ENCODE measurements at places on chromosomes 6 and 20.

GRCh38 chr20:61994546-61994945 is 71.1 kb downstream of the TAF4 start:
- no peak for DNase-seq

- no peak for DNase-seq
These were observed 9.5 kb upstream of the OPN5 start for GRCh38 chr6:47772359-47772758.

- DNase-seq: no peak
These were observed 48.0 kb downstream of the DST start for GRCh38 chr6:56594699-56595098.

DNA sequence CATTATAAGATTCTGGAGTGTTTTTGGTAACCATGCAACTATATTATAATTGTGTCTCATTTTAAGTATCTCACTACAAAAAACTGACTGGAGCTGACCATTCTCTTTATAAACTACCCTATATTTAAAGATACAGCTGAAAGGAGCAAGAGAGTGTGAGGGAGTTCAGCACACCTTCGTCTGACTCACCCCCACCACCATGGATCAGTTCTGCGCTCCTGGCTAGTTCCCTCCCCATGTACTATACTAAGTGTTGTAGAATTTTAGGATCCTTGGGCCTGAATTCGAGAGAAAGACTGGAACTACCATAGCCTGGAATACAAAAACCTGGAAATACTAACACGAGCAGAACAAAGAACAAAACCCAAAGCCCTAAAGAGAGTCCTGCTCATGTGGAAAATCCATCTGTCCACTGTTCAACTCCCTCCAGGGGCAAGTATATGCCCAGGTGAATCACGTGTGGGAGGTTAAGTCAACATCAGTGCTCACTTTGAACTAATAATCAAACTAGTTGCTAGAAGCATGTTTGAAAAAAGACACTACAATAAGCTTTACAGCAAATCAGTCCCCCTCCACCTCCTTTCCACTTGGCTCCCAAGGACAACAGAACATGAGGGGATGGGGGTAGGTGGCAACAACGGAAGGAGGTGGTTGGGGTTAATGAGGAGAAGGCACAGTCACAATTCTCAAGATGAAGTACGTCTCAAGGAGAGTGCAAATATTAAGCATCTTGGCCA is 46.8 kb downstream of the ELOVL5 start:
- DNase-seq: no peak

DNA sequence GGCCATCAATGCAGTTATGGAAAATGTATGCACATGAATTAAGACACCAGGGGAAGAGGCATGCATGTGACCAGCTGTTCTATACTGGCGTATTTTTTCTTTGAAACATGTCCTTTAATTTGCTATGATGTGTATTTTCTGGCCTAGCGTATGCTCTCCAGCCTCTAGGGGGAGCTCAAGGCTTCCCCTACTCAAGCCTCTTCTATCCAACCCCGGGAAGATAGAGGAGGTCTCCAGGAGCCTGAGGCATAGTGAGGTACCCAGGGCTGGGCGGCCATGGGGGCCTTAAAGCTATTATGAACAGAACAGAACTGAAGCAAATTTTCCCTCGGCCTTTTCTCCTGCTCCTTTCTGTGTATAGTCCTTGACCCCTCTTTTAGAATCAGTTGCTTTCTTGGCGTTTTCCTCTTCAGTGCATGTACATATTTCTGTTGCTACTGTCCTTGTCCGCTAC is 528.9 kb downstream of the MAFB start:
- peak; percentile 77 for DNase-seq

GRCh38 chr6:158916617-158917016 is 83.4 kb downstream of the RSPH3 start:
- no peak for DNase-seq

DNA sequence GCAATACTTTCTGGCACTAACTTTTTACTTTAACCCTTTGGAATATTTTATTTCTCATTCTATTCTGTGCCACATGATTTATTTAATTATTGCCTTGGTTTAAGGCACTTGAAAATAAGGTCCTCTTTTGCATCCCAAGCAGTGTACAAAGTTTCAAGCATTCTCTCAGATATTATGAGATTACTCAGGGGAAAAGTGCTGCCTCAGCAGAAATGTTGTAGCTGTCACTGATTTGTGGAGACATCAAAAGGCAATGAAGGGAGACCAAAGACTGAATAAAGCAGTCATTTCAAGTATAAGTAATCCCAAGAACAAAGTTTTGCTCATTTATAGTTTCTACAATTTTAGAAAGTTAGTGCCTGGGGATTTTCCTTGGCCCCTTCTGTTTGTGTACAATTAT is 253.0 kb downstream of the RNF144B start:
- no peak for DNase-seq

DNA sequence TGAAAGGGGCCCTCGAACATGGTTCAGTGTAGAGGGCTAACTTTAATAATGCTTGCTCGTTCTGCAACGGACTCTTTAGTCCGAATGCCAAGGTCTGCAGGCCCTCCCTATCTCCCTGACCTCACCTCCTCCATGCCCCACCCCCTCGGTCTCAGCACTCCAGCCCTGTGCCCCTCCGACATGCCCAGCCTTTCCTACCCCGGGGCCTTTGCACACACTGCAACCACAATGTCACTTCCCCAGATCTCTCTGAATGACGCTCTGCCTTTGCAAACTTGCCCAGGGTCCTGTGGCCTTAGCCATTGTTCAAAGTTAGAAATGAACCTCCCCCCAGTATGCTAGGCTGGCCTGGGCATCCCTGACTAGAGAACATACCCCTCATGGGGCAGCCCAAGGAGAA is 50.0 kb upstream of the NFATC2 start:
- DNase-seq: no peak

GRCh38 chr20:64069614-64070243 is 6.7 kb downstream of the TCEA2 start:
- DNase-seq: no peak

- peak; percentile 82 for DNase-seq
These were observed 6.4 kb downstream of the FGD2 start for GRCh38 chr6:37011656-37012378.

DNA sequence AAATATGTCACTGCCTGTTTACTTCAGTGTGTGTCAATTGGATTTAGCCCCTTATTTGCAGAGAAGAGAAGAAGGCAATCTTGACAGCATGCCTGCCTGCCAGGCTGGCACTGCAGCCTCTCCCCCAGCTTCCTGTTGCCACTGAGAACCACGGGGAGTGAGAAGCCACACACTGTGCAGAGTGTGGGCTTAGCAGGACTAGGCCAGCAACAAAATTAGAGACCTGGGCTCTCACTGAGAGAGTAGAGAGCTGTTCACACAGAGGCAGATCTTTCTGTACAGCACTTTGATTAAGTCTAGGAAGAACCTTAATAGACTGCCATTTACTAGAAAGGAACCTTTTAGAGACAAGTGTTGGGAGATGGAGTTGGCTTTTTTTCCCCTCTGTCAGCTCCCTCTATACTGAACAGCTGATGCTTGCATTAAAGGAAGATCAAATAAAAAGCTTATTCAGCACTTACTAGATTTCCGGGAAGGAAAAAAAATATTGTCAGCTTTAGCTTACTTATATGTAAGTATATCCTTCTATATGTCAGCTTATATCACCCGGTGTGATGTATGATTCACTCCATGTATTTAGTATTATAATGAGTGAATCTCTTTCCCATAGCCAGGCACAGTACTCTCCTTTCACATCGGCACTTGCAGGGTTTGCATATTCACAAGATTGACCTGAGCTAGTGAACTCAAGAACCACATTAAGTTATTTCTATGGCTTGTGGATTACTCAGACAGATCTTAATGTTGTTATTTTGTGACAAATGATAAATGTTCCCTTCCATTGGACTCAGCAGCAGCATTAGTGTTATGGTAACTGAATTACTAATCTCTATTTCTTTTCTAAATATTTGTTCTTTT is 851.0 kb upstream of the EPHA7 start:
- DNase-seq: no peak

GRCh38 chr20:25000268-25000801 is 7.8 kb upstream of the APMAP start:
- no peak for DNase-seq

DNA sequence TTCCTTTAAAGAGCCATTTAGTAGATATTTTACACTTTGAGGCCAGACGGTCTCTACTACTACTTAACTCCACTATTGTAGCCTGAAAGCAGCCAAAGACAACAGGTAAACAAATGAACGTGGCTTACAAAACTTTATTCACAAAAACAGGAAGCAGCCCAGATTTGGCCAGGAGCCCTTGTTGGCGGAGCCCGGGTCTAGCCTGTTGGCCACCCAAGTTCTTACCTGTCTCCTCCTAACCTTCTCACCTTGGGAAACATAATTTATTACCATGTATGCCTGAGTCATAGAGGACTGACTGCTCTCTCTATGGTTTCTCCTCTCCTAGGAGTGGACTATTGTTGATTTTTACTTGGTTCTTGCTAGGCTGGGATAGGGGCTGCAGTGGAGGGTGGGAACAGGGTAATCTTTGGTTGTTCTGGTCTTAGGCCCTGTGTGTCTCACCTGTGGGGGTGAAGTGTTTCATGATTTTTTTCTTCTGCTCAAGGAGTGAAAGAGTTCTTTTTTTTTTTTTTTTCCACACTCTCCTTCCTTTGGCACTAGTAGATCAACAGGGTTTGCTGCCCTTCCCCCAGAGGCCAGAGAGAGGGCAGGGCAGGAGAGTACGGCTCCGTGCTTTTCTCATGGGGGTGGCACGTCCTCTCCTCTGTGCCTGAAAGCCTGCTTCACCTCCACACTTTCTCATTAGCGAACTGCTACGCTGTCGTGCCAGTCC is 90.0 kb downstream of the RPP40 start:
- DNase-seq: no peak

Data from inflammatory macrophage treated with lipopolysaccharide for 4 hours (primary cell).